Right hindlimb (tissue), 1 donor: ENCODE measurements at places on chromosomes 1 and 21.
A peak's percentile ranks its signal among the peaks of the same experiment; 100 is the strongest.

DNA sequence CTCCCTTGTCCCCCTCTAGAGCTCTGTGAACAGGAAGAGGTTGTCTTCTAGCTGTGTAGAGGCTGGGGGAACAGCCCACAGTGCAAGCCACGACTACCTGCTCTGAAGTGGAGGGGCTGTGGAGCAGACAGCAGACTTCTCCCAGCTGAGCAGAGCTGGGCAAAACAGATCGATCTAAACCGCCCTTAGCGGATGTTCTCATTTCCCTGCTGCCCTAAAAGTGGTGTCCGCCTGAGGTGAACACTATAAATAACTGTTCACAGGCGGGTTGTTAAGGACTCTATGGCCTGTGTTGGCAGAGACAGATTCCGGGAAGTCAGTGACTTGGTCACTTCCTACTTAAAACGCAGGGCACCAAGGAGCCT lies 203.2 kb downstream of the RHOU start:
- peak; percentile 44 for DNase-seq

DNA sequence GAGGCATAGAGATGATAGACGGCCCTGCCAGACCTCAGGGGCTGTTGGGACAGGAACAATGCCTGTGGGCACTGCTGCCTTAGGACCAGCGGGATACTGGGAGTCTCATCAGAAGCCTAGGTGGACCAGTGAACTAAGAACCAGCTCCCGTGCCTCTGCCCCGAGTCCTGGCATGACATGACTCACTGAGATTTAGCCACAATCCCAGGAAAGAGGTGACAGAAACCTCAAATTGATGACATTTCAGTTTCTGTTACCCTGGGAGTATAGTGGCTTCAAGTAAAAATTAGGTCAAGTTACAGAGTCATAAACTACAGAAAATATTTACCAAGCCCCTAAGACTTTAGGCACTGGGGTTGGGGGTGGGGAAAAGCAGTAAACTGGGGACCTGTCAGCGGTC lies 74.6 kb upstream of the GADD45A start:
- no peak for DNase-seq

GRCh38 chr1:2967881-2968280 lies 53.4 kb upstream of the ACTRT2 start:
- DNase-seq, result no peak

DNA sequence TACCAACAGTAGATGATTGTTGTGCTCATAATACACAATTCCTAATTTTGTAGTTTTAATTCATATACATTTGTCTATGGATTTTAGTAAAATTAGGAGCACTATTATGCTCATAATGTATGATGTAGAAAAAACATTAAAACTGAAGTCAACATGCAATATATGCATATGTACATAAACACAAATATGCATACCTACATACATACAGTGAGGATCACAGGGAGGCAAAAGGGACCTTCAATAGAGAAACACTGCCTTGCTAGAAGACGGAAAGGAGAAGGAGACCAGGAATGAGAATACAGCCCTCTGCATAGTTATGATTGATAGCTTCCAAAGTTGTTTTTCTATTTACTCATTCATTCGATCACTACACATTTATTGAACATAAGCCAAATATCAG lies 606.5 kb downstream of the LMO4 start:
- no peak for DNase-seq

DNA sequence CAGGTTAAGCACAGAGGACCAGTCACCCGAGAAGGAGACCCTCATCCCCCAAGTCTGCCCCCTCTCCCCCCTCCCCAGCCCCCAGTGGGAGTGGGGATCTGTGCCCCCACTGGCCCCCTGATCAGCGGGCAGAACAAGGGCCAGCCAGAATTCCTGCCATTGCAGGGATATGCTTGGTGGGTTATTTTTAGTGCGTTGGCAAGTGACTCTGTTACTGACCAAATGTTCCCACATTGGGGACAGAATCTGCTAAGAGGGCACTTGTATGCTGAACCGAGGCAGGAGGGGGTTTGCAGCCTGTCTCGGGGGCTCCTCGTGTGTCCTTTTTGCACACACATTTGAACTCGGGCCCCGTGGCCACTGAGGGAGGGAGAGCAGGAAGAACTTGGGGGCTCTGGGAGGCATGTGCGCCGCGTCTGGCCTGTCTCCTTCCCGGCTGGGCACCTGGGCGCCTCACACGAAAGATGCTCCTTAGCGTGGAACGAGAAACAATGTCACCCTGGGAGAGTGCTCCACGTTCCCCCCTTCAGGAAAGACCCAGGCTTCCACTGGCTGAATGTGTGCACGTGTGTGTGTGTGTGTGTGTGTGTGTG lies 66.4 kb upstream of the CASZ1 start:
- no peak for DNase-seq

DNA sequence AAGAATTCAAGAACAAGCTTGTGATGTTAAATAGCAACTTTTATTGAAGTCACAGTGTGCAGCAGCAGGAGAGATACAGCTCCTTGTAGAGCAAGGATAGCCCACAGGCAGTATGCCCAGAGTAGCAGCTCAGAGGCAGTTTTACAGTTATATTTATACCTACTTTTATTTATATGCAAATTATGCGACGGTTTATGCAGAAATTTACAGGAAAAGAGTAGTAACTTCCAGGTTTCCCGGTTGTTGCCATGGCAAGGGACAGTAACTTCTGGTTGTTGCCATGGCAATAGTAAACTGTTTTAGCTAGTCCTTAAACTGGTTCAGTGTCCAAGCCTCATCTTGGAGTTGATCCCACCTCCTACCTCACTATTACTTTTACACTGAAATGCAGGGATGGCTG lies 344.6 kb upstream of the LYPLAL1 start:
- DNase-seq, result peak; percentile 49

GRCh38 chr1:64664299-64664698 lies 80.6 kb upstream of the RAVER2 start:
- peak; percentile 48 for DNase-seq

- no peak for DNase-seq
These were observed 15.1 kb upstream of the COP1 start for GRCh38 chr1:176222196-176222595.

GRCh38 chr1:29209173-29209572 lies 21.6 kb downstream of the MECR start:
- no peak for DNase-seq

GRCh38 chr1:58576727-58577653 lies at the start of gene TACSTD2:
TSS of gene TACSTD2 (minus strand) at chr1:58577252. CDS start at chr1:58577156, 96 bp downstream.
- no peak for DNase-seq

GRCh38 chr1:222914861-222915632 lies 100.2 kb downstream of the DISP1 start:
- DNase-seq, result no peak

- no peak for DNase-seq
These were observed 58.6 kb downstream of the OLIG1 start for GRCh38 chr21:33128538-33128937.

- no peak for DNase-seq
These were observed 1.9 kb downstream of the SMIM1 start for GRCh38 chr1:3774276-3774945.

DNA sequence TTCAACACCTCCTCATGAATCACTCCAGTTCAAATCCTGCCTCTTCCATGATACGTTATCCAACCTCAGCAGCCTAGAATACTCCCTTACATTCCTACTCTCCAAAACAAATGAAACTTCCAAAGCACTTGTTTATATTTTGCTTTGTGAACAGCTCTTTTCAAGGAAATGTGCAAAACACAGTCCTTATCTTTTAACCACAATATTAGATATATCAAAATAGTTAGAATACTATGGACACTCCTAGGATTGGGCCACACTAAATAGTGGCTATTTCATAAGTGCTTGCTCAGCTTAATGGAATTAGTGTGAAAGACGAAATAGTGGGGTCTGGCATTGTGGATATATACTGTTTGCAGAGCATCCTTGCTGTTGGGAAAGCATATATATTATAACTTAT lies 173.5 kb downstream of the ZC3H11B start:
- DNase-seq, result no peak

DNA sequence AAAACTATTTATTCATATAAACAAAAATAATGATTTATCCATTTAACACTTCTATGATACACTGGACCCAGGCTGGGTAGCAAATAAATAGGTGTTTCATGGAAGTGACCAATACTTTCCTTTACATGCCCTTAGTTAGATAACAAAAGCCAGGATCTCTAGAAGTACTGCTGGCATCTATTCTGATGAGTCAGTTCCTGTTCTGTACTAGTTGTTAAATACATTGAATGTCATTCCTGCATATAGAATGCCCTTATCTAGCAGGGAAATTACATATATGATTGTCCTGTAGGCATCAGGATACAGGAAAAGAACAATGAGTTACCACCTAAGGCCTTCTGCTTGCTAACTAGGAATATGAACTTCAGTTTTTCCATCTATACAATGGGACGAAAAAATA lies 130.8 kb downstream of the HFM1 start:
- no peak for DNase-seq

- DNase-seq, result peak; percentile 75
These were observed 540 bp downstream of the ARHGEF2 start for GRCh38 chr1:155977690-155978324.

- DNase-seq, result no peak
These were observed 8.9 kb upstream of the PRMT2 start for GRCh38 chr21:46626536-46626935.

- DNase-seq, result no peak
These were observed 182.6 kb downstream of the VAV3 start for GRCh38 chr1:107782217-107782845.

DNA sequence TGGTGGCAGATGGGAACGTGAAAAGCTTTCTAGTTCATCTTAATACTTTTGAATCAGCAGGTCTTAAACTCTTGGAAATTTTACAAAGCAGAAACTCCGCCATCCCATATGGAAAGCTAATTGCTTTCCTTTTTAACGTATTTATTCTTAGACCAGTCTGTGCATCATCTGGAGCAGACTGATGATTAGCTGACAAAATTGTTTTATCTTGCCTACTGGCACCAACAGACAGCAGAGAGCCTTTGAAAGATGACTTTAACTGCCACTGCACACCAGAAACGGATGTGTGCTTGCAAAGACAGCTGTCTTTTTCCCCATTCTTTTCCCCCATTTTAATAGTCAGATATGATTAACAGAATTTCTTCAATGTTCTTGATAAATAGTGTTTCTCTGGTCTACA lies 97.0 kb downstream of the PLD5 start:
- no peak for DNase-seq

DNA sequence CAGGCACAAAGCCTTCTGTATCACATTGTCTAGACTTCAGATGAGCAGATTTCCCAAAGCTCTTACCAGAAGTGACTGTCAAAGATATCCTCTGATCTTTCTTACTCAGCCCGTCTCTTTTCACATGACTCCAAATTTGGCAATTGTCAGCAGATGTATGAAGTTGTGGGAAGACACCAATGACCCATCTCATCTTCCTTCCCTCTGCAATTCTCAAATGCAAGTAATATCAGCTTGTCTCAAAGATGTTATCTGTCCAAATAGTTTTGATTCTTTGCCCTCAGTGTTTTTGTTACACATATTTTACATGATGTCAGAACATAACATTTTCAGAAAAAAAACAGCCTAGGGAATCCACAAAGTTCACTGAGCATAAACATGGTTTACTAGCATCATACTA lies 45.1 kb upstream of the RGS2 start:
- no peak for DNase-seq

GRCh38 chr1:155103325-155103724 lies 24.4 kb upstream of the EFNA1 start:
- DNase-seq, result no peak

- DNase-seq, result no peak
These were observed 12.0 kb upstream of the TTLL10 start for GRCh38 chr1:1161683-1162079.

GRCh38 chr1:119600561-119600960 lies 47.5 kb downstream of the ZNF697 start:
- DNase-seq, result no peak

- DNase-seq, result no peak
These were observed 428 bp downstream of the POGZ start for GRCh38 chr1:151458802-151459330.

DNA sequence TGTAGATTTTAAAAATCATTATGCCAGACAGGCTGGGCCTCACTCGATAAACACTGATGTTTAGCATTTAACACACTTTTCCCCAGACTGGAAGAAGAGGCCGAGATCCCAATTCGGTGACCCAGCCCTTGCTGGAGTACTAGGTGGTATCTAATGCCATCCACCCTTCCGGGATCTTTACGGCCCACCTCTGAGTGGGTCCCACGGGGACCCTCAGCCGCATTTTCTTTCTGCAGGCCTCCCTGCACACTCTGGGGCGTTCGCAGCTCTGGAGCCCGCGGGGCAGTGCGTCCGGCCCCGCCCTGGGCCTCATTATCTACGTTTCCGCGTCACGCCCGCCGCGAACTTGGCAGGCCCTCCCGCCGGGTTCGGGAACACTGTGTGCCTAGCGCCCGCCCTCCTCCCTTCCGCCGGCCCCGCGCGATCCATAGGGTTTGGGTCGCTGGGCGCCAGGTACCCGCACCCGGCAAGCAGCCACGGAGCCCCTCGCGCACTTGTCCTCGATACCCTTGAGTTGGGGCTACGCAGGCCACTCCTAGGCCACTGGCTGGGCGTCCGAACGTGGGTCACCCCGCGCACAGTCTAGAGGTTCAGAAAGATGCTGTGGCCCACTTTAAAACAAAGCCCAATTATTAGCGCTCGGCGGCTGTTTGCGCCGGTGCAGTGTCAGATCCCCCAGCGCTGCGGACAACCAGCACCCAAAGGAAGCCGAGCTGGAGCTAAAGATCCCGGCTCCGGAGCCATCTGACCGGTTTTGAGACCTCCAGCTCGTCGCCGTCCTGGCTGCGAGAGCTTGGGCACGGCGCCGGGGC lies 950 bp upstream of the EVA1C start:
- DNase-seq, result peak; percentile 68

DNA sequence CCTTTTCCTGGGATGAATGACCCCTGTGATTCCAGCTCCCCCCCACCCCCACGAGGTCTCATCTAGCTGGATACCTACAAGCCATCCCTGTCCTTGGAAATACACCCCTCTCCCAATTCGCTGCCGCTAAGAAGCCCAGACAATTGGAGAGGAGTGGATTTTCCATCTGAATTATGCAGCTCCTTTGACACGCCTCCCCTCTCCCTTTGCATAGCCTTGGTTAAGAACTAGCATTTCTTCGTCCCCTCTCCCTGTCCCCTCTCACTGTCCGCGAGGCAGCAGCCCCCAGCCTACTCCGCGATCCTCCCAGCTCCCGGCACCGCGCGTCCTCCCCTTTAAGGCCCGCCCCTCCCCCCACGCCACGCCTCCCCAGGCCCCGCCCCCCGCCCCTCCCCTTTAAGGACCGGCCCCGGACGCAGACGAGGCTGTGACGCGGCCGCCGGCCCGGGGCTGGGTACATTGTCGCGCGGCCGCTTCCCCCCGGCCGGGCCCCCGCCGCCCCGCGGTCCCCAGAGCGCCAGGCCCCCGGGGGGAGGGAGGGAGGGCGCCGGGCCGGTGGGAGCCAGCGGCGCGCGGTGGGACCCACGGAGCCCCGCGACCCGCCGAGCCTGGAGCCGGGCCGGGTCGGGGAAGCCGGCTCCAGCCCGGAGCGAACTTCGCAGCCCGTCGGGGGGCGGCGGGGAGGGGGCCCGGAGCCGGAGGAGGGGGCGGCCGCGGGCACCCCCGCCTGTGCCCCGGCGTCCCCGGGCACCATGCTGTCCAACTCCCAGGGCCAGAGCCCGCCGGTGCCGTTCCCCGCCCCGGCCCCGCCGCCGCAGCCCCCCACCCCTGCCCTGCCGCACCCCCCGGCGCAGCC lies at the start of gene MAPKAPK2:
Gene MAPKAPK2 (plus strand): TSS at position 428 of the 856 bp plus-strand sequence. CDS start 325 bp downstream, at position 753.
- peak; percentile 90 for DNase-seq

GRCh38 chr1:78047106-78047505 lies 1.3 kb downstream of the GIPC2 start:
- DNase-seq, result no peak
